ENCODE measurements at places on chromosomes 12 and 14.

GRCh38 chr12:48032597-48032996 is 28.3 kb upstream of the COL2A1 start:
- no peak for DNase-seq

DNA sequence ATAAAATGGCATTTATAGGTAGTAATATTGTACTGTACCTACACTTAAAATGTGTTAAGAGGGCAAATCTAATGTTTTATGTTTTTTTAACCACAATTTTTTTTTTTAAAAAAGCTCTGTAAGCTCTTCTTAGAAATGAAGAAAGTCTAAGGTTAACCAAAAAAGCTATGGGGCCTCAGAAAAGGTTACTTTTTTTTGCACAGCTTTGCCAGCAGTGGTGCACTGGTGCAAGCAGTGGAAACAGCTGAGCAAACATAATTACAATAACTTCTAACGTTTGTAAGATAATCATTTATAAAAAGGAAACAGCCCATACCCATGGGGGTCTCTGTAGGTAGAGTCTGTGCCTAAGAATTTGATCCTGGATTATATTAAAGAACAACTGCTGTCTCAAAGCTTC is 85.1 kb upstream of the NID2 start:
- no peak for DNase-seq

- no peak for DNase-seq
Observed at GRCh38 chr14:38252066-38252710, 3.7 kb downstream of the CLEC14A start.

DNA sequence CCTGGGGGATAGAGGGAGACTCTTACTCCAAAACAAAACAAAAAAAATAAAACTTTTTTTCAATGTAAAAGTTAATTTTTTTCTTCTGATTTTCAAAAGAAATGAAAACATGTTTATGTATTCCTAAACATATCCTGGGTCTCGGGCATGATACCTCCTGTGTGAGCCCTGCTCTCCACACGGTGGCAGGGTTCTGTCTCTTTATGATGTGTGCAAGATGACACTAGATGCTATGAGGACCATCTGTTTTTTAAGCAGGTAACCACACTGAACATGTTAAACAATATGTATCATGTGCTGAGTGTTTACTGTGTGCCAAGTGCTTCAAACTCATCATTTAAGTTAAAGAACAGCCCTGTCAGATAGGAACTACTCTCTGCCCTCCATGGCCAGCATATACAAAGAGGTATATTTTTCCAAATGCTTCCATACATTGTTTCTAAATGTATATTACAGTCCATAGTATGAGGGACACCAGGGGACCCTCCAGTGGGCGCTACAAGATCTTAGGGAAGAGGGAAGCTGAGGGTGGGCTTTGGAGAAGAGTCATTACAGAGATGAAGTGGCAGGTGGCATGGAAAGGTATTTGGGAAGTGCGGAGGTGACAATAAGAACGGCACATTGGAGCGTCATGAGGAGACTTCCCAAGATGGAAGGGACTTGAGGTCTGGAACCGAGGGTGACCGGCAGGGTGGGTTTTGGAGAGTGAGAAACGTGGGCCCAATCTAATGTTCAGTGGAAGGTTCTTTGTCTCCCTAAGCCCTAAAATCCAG is 28.5 kb downstream of the FOS start:
- no peak for DNase-seq

Data from prostate gland (tissue), 2 donors.